ENCODE measurements at places on chromosomes 2 and 18. TPM values are rescaled to one million over a fixed set of nuclear protein-coding genes. Genes with fewer than 3 reads are reported as not detected.

MALL gene
- 82.7 TPM for total RNA-seq

DSC2 gene
- total RNA-seq, result 352 TPM

CD226 gene
- total RNA-seq, result 0.92 TPM

CKAP2L gene
- total RNA-seq, result 9.7 TPM

KCNS3 gene
- 5.3 TPM for total RNA-seq

ESPNL gene
- 0.12 TPM for total RNA-seq

AMER3 gene
- 10.9 TPM for total RNA-seq

DNAH6 gene
- 3.8 TPM for total RNA-seq

TMEM37 gene
- total RNA-seq, result 16.4 TPM

ASB18 gene
- not detected for total RNA-seq

GALR1 gene
- 0.07 TPM for total RNA-seq

CFAP53 gene
- total RNA-seq, result 1.1 TPM

C2orf81 gene
- total RNA-seq, result 10.4 TPM

UGT1A9 gene
- not detected for total RNA-seq

TWIST2 gene
- total RNA-seq, result 0.95 TPM

ONECUT2 gene
- 6.8 TPM for total RNA-seq

EGR4 gene
- 1.2 TPM for total RNA-seq

STAT4 gene
- total RNA-seq, result 2.1 TPM

FBXO41 gene
- 5.5 TPM for total RNA-seq

PIEZO2 gene
- 21.8 TPM for total RNA-seq

RASGRP3 gene
- 0.94 TPM for total RNA-seq

All from type B pancreatic cell (in vitro differentiated cells).